ENCODE measurements at places on chromosomes 13 and 19.

GRCh38 chr13:102913914-102914313 lies 68.1 kb downstream of the ERCC5 start:
- no peak for DNase-seq

GRCh38 chr19:29247471-29247870 lies 34.5 kb upstream of the UQCRFS1 start:
- DNase-seq, result no peak

DNA sequence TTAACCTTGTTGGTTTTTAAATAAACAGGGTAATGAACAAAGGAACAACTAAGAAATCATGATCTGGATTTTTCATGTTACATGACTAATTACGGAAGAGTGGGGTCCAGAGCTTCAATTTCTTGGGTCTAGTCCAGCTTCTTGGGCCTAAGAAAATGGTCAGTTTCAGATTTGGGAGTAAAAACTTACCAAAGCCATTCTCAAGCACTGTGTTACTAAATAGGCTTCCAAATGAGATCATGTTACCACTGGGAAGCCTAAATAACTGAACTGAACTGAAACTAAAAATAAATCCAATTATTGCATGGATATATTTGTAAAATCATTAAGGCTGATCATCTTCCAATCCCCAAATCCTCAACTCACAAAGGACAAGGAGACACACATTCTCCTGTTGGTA lies 13.9 kb downstream of the TBC1D4 start:
- DNase-seq, result no peak

DNA sequence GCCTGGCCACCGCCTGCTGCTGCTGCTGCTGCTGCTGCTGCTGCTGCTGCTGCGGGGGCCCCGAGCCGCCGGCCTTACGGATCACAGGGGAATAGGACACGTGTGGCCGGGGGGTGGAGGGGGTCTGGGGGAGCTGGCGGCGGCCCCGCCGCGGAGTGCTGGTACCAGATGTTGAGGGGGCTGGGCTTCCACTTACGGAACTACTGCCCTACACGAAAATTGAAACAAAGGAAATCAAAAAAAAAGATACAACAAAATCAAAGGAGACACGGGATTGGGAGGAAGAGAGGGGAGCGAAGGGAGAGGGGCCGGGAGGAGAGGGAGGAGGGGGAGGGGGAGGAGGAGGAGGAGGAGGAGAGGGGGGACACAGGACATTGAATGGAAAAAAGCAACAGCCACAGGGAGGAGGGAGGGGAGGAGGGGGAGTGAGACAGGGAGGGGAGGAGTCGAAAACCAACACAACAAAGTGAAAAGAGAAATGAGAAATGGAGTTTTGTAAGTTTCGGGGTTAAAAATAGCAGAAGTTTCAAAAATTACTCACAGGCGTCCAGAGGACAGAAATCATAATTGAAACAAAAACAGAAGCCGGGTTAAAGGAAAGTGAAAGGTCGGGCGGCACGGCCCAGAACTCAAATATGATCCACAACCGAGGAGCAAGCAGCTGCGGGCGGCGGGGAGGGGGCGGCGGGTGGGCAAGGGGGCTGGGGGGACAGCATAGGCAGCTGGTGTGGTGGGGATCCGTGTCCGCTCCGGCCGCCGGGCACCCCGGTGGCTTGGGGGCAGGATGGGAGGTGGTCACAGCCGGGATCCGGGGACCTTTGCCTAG lies 57.8 kb downstream of the IER2 start:
- peak; percentile 74 for DNase-seq

DNA sequence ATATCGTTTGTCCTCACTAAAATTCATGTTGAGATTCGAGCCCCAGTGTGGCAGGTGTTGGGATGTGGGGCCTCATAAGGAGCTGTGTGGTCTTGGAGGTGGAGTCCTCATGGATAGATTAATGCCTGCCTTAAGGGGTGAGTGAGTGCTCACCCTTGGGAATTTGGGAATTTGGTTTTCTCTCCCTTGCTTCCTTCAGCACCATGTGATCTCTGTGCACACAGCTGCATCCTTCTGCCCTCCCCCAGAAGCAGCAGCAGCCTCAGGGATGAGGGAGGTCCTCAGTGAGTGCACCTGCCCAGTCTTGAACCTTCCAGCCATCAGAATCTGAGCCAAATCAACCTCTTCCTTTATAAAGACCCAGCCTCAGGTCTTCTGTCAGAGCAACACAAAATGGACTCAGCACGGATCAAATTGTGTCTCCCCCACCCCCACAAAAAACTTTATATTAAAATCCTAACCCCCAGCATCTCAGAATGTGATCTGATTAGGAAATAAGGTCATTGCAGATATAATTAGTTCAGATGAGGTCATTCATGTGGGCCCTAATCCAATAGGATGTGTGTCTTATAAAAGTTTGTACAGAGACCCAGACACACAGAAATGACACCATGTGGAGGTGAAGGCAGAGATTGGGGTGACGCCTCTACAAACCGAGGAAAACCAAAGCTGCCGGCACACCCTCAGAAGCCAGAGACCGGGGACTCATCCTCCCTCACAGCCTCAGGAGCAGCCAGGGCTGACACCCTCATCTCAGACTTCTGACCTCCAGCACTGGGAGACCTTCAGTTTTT lies 12.9 kb downstream of the CYTH2 start:
- no peak for DNase-seq

DNA sequence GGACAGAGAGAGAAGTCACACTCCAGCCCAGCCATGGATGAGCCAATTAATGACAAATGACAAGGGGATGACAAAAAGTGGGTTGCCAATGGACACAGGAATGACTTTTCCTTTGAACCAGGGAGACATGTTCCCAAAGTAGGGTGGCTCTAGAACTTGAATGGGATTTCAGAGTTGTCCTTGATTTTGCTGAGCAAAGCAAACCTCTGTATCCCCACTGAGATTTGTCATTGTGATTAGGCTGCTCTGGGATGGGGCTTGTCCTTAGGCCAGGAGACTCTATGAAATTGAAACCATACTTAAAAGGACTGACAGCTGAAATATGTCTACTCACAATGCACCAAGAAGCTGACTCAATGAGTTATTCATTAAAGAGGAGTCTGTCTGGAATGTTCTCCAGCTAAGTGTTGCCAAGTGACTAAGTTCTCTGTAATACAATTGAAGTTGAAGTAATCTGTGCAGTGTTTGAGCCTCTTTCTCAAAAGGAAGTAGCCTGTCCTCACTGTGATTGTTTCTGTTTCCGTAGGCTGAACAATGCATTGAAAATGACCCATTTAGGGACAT lies 69.0 kb upstream of the PCDH9 start:
- DNase-seq, result no peak

GRCh38 chr13:77318741-77319140 lies 8.2 kb downstream of the MYCBP2 start:
- DNase-seq, result no peak

DNA sequence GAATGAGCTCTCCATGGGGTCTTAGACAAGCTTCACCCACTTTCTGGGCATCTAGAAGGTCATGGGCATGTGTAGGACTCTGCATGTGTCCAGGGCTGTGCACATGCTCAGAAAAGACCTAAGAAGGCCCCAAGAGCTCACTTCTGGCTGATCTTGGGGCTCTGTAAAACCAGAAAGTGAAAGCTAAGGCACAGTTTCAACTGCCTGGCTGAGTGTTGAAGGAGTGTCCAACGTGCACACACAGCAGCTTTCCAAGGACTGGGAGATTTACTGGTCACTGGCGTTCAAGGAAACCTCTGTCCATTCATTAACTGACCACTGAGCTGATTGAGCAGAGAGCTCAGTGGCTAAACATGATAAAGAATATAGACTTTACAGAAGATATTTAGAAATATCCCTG lies 137.9 kb downstream of the KATNAL1 start:
- no peak for DNase-seq

GRCh38 chr13:113157929-113158747 lies at the start of gene PROZ:
PROZ (plus strand) TSS chr13:113158648; CDS start chr13:113158661, 13 bp downstream.
- no peak for DNase-seq

GRCh38 chr19:38920602-38921419 lies 8.8 kb upstream of the CCER2 start:
- DNase-seq, result no peak

DNA sequence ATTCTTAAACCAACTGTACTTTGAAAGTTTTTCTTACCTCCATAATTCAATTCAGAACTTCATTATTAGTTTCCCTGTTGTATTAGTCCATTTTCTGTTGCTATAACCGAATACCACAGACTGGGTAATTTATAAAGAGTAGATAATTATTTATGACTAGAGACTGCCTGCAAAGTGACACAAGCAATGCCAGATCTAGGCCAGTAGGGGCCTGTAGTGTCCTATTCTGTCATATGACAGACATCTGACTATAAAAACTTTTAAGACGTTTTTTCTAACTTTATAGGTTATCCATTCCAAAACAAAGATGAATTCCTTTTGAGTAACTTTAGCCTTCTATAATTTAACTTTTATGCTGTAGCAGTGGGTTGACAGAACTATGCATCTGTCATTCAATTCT lies 2783.8 kb downstream of the PCDH9 start:
- DNase-seq, result no peak
